Left kidney (tissue), 8 donors: ENCODE measurements at places on chromosomes 12 and 14. TPM values are rescaled to one million over a fixed set of nuclear protein-coding genes. Genes with fewer than 3 reads are reported as not detected.
A peak's percentile ranks its signal among the peaks of the same experiment; 100 is the strongest.

DNA sequence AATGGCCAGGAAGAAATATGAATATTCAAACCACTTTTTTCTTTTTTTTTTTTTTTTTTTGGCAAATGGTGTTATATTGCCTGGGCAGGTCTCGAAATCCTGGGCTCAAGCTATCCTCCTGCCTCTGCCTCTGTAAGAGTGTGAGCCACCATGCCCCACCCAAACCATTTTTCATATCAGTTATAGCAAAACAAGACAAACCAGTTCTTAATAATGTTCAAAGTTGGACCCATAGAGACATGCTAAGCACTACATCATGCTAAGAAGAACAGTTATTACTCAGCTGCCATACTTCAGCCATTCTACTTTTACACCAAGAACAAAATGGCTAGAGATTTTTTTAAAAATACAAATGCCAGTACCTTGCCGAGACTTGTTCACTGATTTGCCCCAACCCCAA, 25.5 kb downstream of the EIF2S1 start:
- DNase-seq: no peak

- no peak for DNase-seq
Measured at GRCh38 chr12:7396418-7396817, 47.5 kb downstream of the CD163L1 start.

DNA sequence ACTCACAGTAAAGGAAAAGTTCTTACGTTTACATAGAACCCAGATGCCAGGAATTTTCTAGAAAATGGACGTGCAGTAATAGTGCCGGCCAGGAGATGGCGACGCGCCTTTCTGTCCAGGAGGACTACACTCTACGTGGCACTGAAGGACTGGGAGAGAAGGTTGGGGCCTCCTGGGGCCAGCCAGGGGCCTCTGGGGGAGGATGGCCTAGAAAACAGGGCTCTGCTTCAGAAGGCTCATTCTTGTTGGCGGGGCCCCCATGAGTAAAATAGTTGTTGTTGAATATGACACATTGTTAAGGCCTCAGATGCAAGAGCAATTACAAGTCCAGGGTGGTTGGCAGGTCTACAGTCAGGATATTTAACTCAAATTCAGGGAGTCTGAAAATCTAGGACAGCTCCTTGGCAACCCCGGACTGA, 120.1 kb upstream of the MAX start:
- DNase-seq: no peak

GRCh38 chr14:59564366-59564765, 12.2 kb downstream of the CCDC175 start:
- DNase-seq: no peak

DNA sequence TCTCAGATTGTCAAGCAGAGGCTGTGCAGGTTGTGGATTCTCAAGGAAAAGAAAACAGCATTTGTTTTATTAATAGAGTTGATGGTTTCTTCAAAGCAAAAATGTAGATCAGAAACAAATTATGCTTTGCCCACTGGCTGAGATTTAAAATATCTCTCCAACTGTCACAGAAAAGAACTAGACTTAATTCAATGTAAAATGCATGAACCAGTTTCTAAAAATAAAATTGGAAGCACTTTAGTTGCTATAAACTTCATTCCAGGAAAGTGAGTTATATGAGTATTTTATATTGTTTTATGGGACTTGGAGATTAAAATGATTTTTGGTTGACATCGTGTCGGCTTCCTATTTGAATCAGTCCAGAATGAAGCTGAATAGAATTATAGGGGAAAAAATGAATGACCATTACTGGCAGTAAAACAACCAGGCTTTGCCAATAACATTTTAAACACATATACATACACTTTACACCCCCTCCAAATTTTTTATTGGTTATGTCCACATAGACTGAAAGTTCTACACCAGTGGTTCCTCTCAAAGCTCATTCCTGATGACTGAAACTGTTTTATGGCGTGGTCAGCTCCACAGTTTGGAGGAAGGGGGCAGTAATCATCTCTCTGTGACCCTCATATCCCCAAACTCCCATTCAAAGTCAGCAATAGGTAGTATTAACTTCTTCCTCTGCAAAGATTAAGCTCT, 55.5 kb upstream of the DAAM1 start:
- DNase-seq: peak; percentile 43

- no peak for DNase-seq
Measured at GRCh38 chr12:65522956-65523860, 244.7 kb downstream of the MSRB3 start.

- DNase-seq: no peak
Measured at GRCh38 chr12:101832030-101832429, 1.3 kb upstream of the GNPTAB start.

PTHLH gene
- 0.67 TPM for polyA plus RNA-seq

SLC38A1 gene
- polyA plus RNA-seq: 76.6 TPM

FAM186B gene
- 3.1 TPM for polyA plus RNA-seq
